ENCODE measurements at places on chromosomes 1 and 21.

DNA sequence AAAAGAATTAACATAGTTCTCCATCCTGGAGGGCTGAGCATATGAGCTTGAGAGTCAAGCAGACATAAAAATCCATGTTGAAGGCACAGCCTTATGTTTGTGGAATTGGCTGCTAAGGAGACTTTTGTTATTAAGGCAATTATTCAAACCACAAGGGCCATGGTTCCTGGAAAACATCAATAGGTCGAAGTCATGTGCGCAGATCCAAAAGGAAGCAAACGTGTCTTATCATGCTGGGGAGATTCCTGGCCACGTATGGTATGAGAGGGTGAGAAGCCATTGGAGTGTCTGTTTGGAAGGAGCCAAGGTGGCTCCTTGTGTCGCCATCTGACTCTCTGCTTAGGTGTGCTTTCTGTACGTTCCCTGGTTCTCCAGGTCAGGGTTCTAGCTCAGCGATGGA, 61.8 kb upstream of the COA6 start:
- DNase-seq: no peak

- no peak for DNase-seq
These were observed 90.7 kb upstream of the PKN2 start for GRCh38 chr1:88593358-88593757.

- no peak for DNase-seq
These were observed 34.5 kb upstream of the CD58 start for GRCh38 chr1:116605315-116605714.

- DNase-seq: no peak
These were observed 1.2 kb downstream of the ABCB10 start for GRCh38 chr1:229557200-229557850.

GRCh38 chr1:168031627-168032026, 94.8 kb upstream of the MPC2 start:
- no peak for DNase-seq
